ENCODE measurements at places on chromosomes 3 and 15. TPM values are rescaled to one million over a fixed set of nuclear protein-coding genes. Genes with fewer than 3 reads are reported as not detected.

DNA sequence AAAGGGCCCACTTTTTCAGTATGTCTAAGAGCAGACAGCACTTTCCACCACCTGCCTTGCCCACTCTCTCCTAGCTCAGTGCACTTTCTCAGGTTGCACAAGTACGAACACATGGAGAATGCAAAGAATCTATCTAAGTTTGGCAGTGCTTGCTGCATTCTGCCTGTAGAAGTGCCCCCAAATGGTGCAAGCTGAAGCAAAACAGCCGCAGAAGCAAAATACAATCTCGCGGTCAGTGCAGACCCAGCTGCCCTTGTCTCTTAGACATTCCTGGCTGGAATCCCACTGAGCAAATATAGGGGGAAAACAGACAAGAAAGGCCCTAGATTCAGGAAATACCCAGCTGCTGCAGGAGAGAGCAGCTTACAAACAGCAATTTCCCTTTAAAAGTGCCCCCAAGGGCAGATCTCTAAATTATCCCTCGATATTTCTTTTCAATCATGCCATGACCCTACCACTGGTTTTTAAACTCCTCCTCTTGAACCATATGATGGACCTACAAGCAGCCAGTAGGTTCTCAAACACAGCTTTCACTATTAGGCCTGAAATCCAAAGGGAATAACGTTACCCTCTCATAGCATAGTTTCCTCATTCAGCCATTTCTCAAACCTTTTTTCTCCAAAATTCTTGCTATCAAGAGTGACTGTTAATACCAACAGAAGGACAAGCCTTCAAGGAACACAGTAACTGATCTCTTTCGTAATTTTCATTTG, 67.0 kb downstream of the TNIK start:
- H3K36me3 ChIP-seq: no peaks in the 10 kb centered on the region
- H3K4me3 ChIP-seq: peak overlapping the region; percentile 24
- no peaks in the 10 kb centered on the region for H3K27me3 ChIP-seq
- no peak for DNase-seq
- H3K27ac ChIP-seq: peak overlapping the region; percentile 88
- peaks cover 55% of the 10 kb centered on the region for H3K4me1 ChIP-seq

DNA sequence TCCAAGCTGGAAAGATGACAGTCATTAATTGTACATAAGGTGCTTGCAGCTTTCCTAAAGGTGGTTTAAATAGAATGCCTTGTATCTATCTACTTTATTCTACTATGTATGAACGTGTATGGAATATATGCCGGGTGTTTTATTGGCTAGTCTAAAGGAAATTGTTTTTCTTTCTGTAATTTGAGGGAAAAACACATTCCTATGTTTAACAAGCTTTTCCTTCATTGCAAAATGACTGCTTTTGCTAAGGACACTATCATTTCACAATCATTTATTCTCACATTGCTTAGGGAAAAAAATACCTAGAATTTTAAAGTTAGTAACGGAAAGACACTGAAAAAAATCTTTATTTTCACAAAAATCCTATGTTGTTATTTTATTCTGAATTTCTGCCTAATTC, 141.7 kb downstream of the WDR76 start:
- H3K4me3 ChIP-seq: no peak overlapping the region
- H3K27ac ChIP-seq: no peak overlapping the region
- peaks cover 3% of the 10 kb centered on the region for H3K27me3 ChIP-seq

- H3K4me1 ChIP-seq: peaks cover 35% of the 10 kb centered on the region
- no peaks in the 10 kb centered on the region for H3K27me3 ChIP-seq
- no peak overlapping the region for H3K27ac ChIP-seq
These were observed 2.5 kb downstream of the ATG7 start for GRCh38 chr3:11274566-11275142.

DNA sequence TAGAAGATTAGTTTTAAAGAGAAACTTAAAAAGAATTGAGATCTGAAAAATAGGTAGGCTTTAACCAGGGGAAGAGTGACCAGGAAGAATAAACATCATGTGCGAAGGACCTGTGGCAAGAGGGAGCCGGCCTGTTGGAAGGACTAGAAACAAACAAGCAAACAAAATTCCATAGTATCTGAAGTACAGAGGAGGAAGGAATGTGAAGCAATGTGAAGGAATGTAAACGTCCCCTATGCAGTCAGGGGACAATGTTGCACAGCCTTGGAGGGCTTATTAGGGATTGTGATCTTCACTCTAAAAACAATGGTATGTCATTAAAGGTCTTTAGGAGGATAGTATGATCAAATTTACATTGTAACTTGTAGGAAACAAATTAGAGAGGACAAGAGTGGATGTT, 84.4 kb upstream of the PLCL2 start:
- H3K36me3 ChIP-seq: no peaks in the 10 kb centered on the region
- H3K27ac ChIP-seq: no peak overlapping the region
- no peak for DNase-seq
- no peak overlapping the region for H3K4me3 ChIP-seq
- peaks cover 3% of the 10 kb centered on the region for H3K4me1 ChIP-seq

DNA sequence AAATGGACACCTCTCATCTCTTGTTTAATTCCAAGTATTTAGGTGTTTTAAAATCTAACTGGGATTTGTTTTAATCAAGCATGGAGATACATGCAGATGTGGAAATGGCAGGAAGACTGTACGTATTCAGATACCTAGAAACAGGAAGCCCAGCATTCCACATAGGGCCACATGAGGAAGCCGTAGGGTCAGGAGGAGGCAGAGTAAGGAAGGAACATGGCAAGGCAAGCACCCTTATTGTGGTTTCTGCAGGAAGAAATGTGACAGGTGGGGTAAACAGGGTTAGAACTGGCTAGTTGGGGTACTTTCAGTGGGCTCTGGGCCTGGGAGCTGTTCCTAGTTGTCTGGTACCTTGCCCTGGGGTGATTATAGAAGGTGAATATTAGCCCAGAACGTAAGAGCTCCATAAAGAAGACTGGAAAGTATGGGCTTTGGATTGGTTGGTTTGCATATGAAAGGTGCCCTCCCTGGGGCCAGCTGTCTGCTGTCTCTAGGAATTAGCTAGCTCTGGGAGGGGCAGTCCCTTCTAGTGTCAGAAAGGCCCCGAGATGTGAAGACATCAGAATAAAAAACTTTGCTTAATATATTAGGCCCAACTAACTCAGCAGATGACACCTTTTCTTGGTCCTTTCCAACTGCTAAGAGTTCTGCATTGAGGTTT, 107.7 kb upstream of the CADPS start:
- H3K27ac ChIP-seq: no peak overlapping the region
- no peaks in the 10 kb centered on the region for H3K4me1 ChIP-seq
- H3K4me3 ChIP-seq: no peak overlapping the region
- no peak for DNase-seq
- peaks cover 6% of the 10 kb centered on the region for H3K27me3 ChIP-seq

Gene C15orf62
- 0.12 TPM for total RNA-seq

All from chondrocyte (in vitro differentiated cells).